Suppressor macrophage (primary cell): ENCODE measurements at places on chromosomes 5 and 9.

- DNase-seq, result no peak
Observed at GRCh38 chr9:134867917-134868750, 12.5 kb upstream of the FCN2 start.

GRCh38 chr5:26881901-26882300, 156.5 kb downstream of the CDH9 start:
- no peak for DNase-seq

DNA sequence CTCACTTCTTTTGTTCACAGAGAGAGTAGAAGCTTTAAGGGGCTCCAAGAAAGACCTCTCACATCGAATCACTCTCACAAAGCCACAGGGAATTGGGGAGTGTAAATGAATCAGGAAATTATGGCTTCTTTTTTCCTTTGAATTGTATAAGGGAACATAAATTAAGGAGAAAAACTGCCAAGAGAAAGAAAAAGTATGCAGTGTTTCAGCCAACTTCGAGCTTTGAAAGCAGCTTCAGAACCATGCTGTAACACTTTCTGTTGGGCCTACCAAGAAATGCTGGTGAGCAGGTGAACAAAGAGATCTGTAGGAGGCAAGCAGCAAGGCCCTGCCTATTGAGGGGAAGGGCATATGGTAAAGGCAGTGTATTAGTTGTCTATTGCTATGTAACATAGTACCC, 33.4 kb upstream of the CTNNA1 start:
- DNase-seq, result no peak

DNA sequence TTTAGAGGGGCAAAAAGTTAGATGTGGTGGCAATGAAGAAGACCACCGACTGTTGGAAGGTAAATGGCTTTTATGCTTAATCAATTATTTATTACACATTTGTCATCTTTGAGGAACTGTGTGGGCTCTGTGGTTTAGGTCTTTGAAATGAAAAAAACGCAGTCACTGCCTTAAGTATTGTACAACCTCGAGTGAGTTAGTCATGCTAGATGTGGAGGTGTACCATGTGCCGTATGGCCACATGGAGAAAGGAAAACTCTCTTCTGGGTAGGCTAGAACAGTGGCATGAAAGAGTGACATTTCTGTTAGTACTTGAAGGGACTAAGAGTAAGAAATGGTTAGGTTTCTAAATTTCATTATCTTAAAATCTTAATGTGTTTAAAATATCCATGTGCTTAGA, 166.1 kb downstream of the HACD4 start:
- DNase-seq, result no peak

DNA sequence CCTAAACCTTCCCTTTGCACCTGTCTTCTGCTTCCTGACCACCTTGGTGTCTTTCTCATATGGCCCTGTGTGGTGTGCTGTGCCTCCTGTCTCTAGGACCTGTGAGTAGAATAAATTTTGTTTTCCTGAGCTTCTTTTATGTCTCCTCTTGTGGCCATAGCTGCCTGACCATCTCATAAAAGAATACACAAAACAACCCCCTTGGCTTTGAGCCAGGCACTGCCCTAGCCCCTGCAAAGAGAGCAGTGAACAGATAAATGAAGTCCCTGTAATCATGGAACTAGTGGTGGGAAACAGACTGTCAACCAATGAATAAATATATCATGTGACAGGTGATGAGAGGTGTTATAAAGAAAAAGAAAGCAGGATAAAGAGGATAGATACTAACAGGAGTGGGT, 485.1 kb downstream of the CSNK1G3 start:
- DNase-seq, result no peak

DNA sequence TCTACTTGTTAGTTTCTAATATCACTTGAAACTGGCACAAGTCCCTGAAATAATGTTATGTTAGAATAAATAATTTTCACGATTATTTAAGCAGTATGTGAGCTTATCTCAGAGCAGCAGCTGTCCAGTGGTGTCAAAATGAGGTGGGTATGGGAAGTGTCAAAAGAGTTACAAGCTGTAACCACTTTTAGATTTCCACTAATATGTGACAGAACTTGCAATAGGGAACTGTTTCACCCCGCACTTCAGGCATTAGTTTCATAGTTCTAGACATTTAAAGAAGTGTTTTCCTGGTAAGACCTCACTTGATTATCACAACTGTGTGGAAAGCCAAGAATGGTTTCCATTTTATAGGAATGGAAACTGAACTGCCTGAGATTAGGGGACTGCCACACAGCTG, 2.9 kb upstream of the ISCA1 start:
- peak; percentile 54 for DNase-seq

- DNase-seq, result no peak
Observed at GRCh38 chr9:36319806-36320205, 61.6 kb upstream of the GNE start.

GRCh38 chr5:54881286-54882005, 103.9 kb downstream of the ESM1 start:
- no peak for DNase-seq

- DNase-seq, result no peak
Observed at GRCh38 chr5:172946146-172946545, 13.1 kb upstream of the RPL26L1 start.

DNA sequence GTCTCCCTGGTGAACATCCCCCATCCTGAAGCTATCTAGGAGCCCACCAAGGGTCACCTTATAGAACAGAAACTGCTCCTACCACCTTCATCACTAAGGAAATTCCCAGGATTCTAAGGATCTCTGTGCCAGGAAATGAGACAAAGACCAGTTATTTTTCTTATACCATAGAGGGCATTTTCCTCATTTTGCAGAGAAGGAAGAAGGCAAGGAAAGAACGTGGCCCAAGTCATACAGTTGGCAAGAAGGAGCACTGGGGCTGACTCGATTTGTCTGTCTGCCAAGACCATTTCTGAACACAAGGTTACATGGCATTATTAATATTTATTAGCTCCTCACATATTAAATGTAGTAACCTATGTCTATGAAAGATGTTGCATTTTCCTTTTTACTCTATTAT, 49.6 kb upstream of the TNFSF15 start:
- DNase-seq, result no peak
